IMR-90 (cell line): ENCODE measurements at places on chromosomes 6 and 20. TPM values are rescaled to one million over a fixed set of nuclear protein-coding genes. Genes with fewer than 3 reads are reported as not detected.

TFAP2A gene
- polyA plus RNA-seq = 7.1 and 8.6 TPM in 2 replicates

VPS52 gene
- 54.6 and 57.8 TPM in 2 replicates for polyA plus RNA-seq

MICA gene
- 67.7 and 72.8 TPM in 2 replicates for polyA plus RNA-seq

- DNase-seq = no peak
- no peaks in the 10 kb centered on the region for H3K4me1 ChIP-seq
- no peak overlapping the region for H3K27ac ChIP-seq
- H3K36me3 ChIP-seq = no peaks in the 10 kb centered on the region
Observed at GRCh38 chr6:19193624-19194023, 643.5 kb upstream of the ID4 start.

GRCh38 chr6:25706314-25707014 is 48.1 kb upstream of the SLC17A4 start:
- no peak overlapping the region for H3K4me3 ChIP-seq
- no peaks in the 10 kb centered on the region for H3K27me3 ChIP-seq
- no peaks in the 10 kb centered on the region for H3K36me3 ChIP-seq
- no peak for DNase-seq
- H3K4me1 ChIP-seq = no peaks in the 10 kb centered on the region
- no peak overlapping the region for H3K27ac ChIP-seq

GRCh38 chr6:56445818-56446217 is 196.9 kb downstream of the DST start:
- H3K4me1 ChIP-seq = peaks cover under 1% of the 10 kb centered on the region; the same call in 1 of the 2 replicates
- no peak overlapping the region for H3K4me3 ChIP-seq
- DNase-seq = no peak
- no peak overlapping the region for H3K27ac ChIP-seq
- no peaks in the 10 kb centered on the region for H3K36me3 ChIP-seq
- no peaks in the 10 kb centered on the region for H3K27me3 ChIP-seq
